ENCODE measurements at places on chromosomes 12 and 14.

DNA sequence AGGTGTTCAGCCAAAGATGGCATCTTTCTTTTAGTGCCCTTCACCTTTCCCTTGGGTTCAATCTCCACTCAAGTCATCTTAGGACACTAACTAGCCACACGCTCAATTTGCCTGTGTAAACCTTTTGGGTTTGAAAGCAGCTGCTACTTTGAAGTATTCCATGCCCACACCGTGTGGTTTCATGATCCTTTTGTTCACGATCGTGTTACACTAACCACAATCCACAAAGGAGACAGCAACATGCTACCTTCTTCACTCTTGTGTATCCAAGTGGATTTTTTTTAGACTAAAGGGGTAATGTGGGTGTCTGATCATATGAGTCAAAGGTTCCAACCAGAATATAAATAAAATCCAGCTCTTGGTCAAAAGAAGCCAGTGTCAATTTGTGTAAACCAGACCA, 122.7 kb upstream of the FAR2 start:
- DNase-seq, result peak; percentile 65

DNA sequence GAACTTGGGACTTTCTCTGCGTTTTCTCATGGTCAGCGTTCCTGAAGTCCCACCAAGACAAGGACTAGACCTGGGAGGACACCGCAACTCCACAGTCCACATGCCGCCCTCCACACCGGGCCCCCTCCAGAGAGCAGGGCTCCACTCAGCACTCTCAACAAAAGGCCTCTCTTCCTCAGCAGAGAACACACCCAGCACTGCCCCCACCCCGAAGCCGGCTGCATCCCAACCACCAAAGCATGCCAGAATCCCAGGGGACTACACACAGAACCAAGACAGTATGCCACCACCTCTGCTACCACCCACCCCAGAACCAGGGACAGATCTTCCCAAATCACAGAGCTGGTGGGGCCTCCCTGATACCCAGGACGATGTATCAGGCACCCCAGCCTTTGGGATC, 88.3 kb downstream of the BCL11B start:
- no peak for DNase-seq

- no peak for DNase-seq
Measured at GRCh38 chr14:99506276-99506675, 25.1 kb downstream of the CCNK start.

- no peak for DNase-seq
Measured at GRCh38 chr12:75805905-75806304, 225.7 kb downstream of the PHLDA1 start.

DNA sequence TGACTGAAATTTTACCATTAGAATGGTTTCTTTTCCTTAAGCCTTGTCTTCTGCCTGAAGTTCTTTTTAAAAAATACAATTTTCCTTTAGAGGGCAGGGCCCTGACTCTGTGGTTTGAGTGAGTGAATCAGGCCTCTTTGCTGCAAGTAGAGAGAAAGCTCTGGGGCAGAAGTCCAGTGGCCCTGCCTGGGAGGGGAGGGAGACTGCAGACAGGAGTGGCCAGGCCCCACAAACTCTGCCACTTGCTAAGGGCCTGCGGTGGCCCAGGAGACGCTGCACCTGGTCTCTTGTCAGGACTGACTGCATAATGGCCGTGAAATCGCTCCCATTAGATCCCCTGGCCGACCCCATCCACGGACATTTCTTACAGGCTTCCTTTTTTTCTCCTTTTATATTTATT, 25.5 kb downstream of the TSPAN11 start:
- DNase-seq, result no peak

GRCh38 chr12:2092890-2093289, 40.1 kb downstream of the CACNA1C start:
- DNase-seq, result peak; percentile 83

DNA sequence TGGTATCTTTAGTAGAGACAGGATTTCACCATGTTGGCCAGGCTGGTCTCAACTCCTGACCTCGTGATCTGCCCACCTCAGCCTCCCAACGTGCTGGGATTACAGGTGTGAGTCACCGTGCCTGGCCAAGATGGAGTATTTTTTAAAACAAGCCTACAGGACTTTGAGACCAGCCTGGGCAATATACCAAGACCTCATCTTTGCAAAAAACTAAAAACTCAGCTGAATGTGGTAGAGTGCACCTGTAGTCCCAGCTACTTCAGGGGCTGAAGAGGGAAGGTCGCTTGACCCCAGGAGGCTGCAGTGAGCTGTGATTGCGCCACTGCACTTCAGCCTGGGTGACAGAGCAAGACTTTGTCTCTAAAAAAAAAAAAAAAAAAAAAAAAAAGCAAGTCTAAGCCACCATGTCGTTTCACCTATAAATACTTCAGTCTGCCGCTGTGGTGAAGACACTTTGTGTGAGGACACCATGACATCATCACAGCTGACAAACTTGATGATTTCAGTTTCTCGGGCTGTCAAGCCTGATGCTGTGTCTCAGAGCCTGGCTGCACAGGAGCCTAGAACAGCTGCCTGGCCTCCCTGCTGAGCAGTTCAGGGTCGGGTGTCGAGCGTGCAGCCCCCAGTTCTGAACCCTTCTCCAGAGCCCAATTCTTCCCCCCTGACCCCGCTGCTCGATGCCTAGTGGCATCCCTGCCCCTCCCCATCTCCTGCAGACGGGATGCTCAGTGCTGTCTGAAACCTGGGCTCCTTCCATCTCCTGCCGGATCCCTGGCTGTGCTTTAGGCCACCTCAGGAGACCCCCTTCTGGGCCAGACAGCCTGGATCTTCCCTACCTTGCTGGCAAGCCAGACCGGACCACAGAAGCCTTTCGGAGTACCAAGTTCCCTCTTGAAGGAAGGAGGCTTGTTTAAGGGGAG, 119.2 kb upstream of the EVL start:
- DNase-seq, result no peak

- no peak for DNase-seq
Measured at GRCh38 chr12:131105736-131106348, 152.1 kb downstream of the ADGRD1 start.

DNA sequence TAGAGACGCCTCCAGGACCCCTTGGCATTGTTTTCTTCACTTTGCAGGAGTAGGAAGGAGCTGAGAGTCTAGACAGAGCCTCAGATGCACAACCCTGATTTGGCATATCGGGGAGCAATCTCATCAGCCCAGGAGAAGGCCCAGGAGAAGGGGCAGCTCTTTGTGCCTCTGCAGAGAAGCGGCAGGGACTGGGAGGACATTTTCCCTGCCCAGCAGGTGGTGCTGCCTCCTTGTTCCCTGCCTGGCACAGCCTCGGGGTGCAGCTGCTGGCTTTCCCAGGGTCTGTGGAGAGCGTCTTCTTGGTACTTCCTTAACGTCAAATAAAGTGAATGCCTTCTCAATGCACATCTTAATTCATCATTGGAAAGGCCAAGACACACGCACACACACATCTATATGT, 419.5 kb downstream of the TMEM121 start:
- peak; percentile 2 for DNase-seq

All from M059J (cell line).